H9 (cell line): ENCODE measurements at places on chromosomes 6 and 20.

GRCh38 chr20:14951707-14952418 lies 614.5 kb upstream of the FLRT3 start:
- DNase-seq: no peak

GRCh38 chr6:133787859-133788505 lies 100.9 kb upstream of the TCF21 start:
- DNase-seq: no peak

DNA sequence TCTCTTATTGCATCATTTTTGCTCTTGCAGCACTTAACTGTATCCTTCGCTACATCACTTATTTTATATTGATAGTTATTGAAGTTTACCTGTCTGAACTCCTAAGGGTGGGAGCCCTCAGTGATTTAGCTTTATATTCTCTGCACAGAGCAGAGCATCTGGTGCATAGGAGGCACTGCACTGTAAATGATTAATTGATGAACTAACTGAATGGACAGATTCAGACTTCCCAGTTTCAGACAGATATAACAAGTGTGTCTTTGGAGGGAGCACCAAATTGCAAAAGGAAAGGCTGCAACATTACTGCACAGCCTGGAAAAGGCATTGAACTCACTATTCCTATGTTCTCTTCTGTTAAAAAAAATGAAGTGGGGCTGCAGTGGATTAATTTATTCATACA lies 160.3 kb downstream of the EDN1 start:
- no peak for DNase-seq

GRCh38 chr6:17633465-17634188 lies 33.5 kb downstream of the FAM8A1 start:
- no peak for DNase-seq

DNA sequence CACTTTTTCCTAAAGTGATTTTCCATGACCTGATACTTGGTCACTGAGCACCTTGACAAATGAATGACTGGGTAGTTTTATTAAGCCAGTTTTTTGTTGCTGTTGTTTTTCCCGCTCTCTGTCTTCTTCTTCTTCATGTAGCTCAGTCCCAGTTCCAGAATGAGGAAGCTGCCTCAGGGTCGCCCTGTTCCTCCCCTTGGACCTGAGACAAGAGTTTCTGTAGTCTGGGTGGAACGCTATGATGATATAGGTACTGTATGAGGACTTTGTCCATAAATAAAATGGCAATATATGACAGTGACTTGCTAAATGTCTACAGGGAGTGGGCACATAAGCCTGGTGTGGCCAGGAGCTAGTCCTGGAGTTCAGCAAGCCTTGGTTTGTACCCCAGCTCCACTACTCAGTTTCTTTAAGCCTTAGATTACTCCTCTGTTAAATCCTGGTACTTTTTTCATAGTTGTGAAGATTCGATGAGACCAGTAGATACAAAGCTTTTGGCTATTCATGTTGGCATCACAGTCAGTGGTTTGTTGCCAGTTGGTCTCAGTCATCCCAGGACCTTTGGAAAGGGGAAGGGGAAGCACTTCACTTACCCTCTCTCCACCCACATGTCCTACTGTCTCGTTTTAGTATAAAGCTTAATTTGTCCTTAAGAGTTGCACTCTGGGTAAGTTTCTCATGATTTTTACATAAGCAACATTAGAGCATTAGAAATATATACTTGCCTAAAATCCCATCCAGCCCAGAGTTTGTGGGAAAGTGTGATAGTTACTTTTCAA lies 11.1 kb upstream of the ADIG start:
- no peak for DNase-seq

- no peak for DNase-seq
These were observed 10.8 kb downstream of the ASXL1 start for GRCh38 chr20:32368925-32369324.
